ENCODE measurements at places on chromosomes 6 and 20.

- peak; percentile 34 for DNase-seq
- no peak overlapping the region for H3K27ac ChIP-seq
- H3K4me1 ChIP-seq, result peaks cover 4% of the 10 kb centered on the region
- H3K36me3 ChIP-seq, result no peaks in the 10 kb centered on the region
- H3K27me3 ChIP-seq, result no peaks in the 10 kb centered on the region
These were observed 608.4 kb downstream of the EPHA7 start for GRCh38 chr6:92810913-92811312.

DNA sequence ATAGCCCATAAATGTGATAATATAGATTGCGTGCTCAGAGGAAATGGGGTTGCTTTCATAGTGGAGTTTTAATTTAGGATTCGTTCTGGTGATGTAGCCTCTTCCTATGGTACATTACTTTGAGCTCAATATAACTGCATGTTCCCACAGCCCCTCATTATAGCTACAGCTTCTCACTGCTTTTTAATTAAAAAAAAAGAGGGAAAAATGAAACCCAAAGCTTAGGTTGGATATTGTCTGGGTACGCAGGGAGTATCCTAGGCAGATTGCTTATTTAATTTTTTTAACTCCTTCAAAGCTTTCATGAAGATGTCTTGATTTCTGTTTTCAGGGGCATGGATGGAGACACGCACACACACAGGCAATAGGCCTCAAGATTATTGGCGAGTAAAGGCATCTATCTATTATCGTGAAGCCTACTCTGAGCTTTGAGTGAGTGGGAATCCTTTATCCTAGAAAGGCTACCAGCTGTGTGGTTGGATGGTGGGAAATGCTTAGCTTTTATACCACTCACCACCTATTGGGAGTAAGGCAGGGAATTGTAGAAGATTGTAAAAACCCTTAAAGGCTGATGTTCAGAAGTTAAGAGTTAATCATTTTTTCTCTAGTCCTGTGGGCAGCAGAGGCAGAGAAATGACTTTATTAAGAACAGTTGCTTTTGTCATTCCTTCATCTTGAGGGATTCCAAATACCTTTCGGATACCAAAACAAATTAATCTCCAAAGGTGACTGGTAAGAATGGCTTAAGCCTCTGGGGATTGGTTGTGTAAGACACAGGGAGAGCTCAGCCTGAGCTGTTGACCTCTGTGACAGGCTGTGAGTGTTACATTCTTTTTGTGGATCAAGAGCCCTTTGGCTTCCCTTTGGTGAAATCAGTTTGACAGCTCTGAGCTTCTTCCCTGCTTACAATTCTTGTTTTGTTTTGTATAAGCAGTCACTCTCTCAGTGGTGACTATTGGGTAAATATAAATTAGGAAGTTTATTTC is 33.4 kb downstream of the CTNNBL1 start:
- H3K4me1 ChIP-seq, result peaks cover 17% of the 10 kb centered on the region
- H3K4me3 ChIP-seq, result no peak overlapping the region
- no peaks in the 10 kb centered on the region for H3K27me3 ChIP-seq
- peaks cover 3% of the 10 kb centered on the region for H3K36me3 ChIP-seq
- no peak for DNase-seq
- H3K27ac ChIP-seq, result no peak overlapping the region

GRCh38 chr6:68040312-68040778 is 594.7 kb upstream of the ADGRB3 start:
- peaks cover 6% of the 10 kb centered on the region for H3K4me1 ChIP-seq
- DNase-seq, result no peak
- H3K27me3 ChIP-seq, result no peaks in the 10 kb centered on the region
- H3K27ac ChIP-seq, result peak overlapping the region; percentile 46

- no peaks in the 10 kb centered on the region for H3K36me3 ChIP-seq
- no peak overlapping the region for H3K4me3 ChIP-seq
- no peak overlapping the region for H3K27ac ChIP-seq
- DNase-seq, result peak; percentile 31
- peaks cover 23% of the 10 kb centered on the region for H3K27me3 ChIP-seq
These were observed 5.6 kb upstream of the SYNE1 start for GRCh38 chr6:152642578-152643375.

- no peak overlapping the region for H3K27ac ChIP-seq
- H3K4me3 ChIP-seq, result peak overlapping the region; percentile 82
- H3K4me1 ChIP-seq, result peaks cover 25% of the 10 kb centered on the region
- no peak for DNase-seq
These were observed 2.3 kb downstream of the FAM184A start for GRCh38 chr6:119076173-119076572.

DNA sequence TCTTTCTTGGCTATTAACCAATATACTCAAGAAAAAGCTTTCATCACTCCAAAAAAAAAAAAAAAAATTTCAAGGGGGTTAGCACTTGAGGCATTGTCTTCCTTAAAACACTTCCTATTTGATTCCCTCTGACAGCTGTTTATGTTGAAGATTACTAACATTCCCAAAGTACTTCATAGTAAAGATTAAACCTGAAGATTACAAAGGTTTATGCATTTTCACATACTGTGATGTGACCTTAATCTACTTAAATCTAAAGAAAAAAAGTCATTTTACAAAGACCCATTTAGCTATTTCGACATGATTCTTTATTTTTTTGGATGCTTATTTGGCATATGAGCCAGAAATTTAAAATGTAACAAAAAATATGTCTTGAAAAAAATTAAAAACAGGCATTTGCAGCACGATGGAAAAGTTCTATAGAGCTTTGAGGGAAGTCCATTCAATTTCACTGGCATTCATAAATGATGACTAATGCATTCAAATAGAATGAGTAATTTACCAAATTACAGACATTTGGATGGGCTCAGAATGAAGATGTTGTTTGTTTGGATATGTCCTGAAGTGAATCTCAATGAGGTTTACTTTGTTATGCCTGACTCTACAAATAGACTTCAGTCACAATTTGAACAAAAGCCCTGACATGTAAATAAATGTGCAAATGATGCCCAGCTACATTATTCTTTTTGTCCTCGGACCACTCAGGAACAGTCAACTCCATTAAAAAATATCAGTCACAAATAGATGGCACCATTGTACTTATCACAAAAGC is 674.6 kb upstream of the MARCKS start:
- no peak overlapping the region for H3K4me3 ChIP-seq
- no peaks in the 10 kb centered on the region for H3K36me3 ChIP-seq
- no peaks in the 10 kb centered on the region for H3K4me1 ChIP-seq
- no peak for DNase-seq
- no peak overlapping the region for H3K27ac ChIP-seq

GRCh38 chr6:155527443-155527842 is 71.8 kb upstream of the NOX3 start:
- H3K27me3 ChIP-seq, result no peaks in the 10 kb centered on the region
- no peaks in the 10 kb centered on the region for H3K36me3 ChIP-seq
- H3K27ac ChIP-seq, result no peak overlapping the region
- H3K4me3 ChIP-seq, result no peak overlapping the region

DNA sequence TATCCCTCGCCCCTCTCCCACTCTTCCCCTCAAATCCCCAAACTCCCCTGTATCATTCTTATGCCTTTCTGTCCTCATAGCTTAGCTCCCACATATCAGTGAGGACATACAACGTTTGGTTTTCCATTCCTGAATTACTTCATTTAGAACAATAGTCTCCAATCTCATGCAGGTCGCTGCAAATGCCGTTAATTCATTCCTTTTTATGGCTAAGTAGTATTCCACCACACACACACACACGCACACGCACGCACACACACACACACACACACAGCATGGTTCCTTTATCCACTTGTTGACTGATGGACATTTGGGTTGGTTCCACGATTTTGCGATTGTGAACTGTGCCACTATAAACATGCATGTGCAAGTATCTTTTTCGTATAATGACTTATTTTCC is 112.7 kb downstream of the KIF13A start:
- H3K27ac ChIP-seq, result no peak overlapping the region
- H3K4me1 ChIP-seq, result peaks cover 10% of the 10 kb centered on the region
- H3K4me3 ChIP-seq, result no peak overlapping the region

- H3K36me3 ChIP-seq, result no peaks in the 10 kb centered on the region
- peaks cover 5% of the 10 kb centered on the region for H3K27me3 ChIP-seq
- DNase-seq, result no peak
- no peak overlapping the region for H3K27ac ChIP-seq
- H3K4me3 ChIP-seq, result no peak overlapping the region
These were observed 4.0 kb upstream of the CAP2 start for GRCh38 chr6:17389274-17389847.
